ENCODE measurements at places on chromosomes 3 and 15.

GRCh38 chr15:63640146-63640545 lies 43.0 kb downstream of the FBXL22 start:
- DNase-seq = no peak

GRCh38 chr3:65793495-65794200 lies 245.1 kb downstream of the MAGI1 start:
- DNase-seq = peak; percentile 22

GRCh38 chr3:111143-112069 lies 85.2 kb upstream of the CHL1 start:
- DNase-seq = no peak

DNA sequence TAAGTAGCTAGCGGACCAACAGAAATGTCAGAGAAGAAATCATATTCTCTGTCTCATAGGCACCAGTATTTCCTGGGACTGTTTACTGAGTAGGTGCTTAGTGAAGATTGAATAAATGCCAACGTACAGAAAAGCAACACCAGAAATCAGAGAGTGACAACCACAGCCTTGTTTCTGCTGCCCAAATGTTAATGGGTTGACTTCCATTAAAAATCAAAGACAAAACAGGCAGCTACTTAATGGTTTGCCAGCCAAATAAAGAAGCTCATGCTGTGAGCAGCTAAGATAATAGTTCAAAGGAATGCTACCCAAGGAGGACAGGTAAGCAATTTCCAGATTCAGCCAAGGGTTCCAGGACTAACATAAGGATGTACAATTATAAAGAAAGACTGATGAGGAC lies 270.7 kb downstream of the THSD4 start:
- no peak for DNase-seq

GRCh38 chr15:74808840-74809229 lies 3.8 kb upstream of the LMAN1L start:
- DNase-seq = no peak

DNA sequence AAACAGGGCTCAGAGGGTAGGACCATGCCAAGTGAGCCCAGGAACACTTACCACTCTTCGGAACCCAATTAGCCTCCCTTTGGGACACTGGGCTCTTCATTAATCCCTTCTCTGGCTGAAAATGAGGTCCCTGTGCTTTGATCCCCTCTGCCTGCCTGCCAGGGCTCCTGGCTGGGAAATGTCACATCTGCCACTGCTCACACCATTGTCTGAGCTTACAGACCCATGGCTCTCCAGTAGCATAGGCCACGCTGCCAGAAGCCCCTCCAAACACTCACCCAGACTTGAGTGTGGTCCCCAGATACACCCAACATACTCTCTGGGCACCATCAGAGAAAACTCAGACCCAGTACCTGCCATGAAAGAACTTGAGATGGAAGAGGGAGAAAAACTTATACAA lies 287.3 kb downstream of the XXYLT1 start:
- no peak for DNase-seq

DNA sequence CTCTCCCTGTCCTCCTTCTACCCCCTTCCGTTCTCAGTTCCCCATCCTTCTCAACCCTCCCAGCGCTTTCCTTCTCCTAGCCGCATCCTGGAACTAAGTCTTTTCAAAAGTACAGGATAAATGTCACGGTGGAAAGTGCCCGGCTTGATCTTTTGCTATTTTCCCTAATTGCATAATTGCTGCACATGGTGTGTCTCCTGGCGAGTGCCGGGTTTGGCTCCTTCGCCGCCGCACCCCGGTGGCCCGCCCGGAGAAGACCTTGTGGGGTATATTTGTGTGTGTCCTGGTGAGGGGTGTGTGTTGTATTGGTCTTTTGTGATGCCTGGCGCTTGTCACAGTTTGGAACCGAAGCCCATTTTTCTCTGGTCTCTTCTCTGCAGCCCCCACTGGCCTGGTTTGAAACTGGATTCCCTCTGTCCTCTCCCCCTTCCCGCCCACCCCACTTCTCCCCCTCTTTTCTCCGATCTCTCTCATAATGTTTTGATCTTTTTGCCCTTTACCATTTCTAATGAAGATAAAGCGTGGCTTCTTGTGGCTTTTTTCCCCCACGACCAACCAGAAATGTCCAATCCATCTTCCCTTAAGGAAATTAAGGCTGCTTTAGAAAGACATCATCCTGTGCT lies 692 bp downstream of the UBE2E2 start:
- peak; percentile 36 for DNase-seq

DNA sequence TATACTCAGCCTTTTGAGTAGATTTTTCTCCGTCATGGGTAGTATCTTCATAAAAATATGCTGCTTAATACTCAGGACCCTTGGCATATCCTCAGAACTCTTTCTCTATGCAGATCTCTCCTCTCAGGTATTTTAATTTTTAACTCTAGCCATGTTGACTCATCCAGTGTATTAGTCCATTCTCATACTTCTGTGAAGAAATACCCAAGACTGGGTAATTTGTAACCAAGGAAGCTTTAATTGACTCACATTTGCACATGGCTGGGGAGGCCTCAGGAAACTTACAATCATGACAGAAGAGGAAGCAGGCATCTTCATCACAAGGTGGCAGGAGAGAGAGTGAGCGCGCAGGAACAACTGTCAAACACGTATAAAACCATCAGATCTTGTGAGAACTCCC lies 129.3 kb upstream of the CD96 start:
- no peak for DNase-seq

- DNase-seq = no peak
Observed at GRCh38 chr3:114132500-114132899, 46.4 kb downstream of the DRD3 start.

DNA sequence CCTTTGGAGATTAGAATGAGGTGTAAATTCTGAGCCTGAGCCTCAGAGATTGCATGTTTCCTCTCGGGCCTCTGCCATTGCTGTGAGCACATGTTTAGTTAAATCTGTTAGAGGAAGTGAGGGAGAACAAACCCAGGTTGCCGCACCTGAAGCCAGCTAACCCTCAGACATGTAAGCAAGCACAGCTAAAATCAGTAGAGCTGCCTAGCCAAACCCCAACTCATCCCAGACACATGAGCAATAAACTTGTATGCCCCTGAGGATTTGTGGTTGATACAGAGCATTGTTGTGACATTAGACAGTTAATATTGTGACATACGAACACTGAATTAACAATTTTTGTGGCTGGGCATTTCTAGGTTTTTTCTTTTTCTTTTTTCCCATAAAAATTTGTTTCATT lies 41.9 kb downstream of the NMD3 start:
- peak; percentile 15 for DNase-seq
